Naive B cell (primary cell): ENCODE measurements at places on chromosomes 11 and 22.

GRCh38 chr11:87251560-87251959 is 213.8 kb downstream of the TMEM135 start:
- peaks cover 13% of the 10 kb centered on the region for H3K4me1 ChIP-seq
- no peak for DNase-seq
- H3K36me3 ChIP-seq, result no peaks in the 10 kb centered on the region
- no peak overlapping the region for H3K27ac ChIP-seq
- no peaks in the 10 kb centered on the region for H3K27me3 ChIP-seq

- H3K4me3 ChIP-seq, result no peak overlapping the region
- H3K36me3 ChIP-seq, result peaks cover 37% of the 10 kb centered on the region
- peaks cover 44% of the 10 kb centered on the region for H3K4me1 ChIP-seq
- peak overlapping the region; percentile 7 for H3K27ac ChIP-seq
- DNase-seq, result no peak
These were observed 280.6 kb downstream of the LARGE1 start for GRCh38 chr22:33639588-33640254.

DNA sequence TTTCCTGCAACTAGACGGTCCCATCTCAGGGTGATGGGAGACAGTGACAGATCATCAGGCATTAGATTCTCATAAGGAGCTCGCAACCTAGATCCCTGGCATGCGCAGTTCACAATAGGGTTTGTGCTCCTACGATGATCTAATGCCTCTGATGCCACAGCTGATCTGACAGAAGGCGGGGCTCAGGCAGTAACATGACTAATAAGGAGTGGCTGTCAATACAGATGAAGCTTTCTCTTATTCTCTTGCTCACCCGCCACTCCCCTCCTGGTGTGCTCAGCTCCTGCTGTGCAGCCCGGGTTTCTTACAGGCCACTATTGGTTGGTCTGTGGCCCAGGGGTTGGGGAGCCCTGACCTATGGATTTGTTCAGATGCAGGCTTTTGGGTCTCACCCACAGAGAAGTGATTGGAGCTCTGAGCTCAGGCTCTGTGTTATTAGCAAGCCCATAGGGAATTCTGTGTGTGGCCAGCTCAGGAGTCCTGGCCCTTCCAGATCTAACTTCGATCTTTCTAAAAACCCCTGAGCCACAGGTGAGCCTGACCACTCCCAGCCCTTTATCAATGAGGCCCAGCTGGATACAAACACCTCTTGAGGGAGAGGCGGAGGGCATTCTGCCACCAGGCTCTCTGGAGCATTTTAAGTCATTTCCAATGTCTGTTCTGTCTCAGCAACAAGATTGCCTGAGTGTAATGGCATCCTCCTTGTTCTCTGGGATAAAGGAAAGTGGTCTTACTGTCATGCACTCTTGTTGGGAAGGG is 351.8 kb downstream of the BUD13 start:
- no peak overlapping the region for H3K4me3 ChIP-seq
- H3K36me3 ChIP-seq, result no peaks in the 10 kb centered on the region
- no peak for DNase-seq
- peaks cover 3% of the 10 kb centered on the region for H3K4me1 ChIP-seq

DNA sequence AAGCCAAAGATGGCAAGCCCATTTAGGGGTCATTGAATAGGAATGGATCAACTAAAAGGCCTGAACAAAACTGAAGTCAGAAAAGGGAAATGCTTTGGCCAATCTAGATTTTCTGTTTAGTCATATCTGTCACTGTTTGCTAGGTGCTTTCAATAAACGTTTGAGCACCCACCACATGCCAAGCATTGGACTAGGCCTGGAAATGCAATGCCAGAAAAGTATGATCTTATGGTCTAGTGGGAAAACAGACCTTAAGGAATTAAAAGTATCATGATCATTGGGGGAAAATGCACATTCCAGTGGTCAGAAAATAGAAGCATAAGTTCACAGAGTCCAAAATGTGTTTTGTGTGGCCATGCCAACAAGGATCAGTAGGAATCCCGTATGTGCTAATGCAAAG is 76.8 kb upstream of the BIRC3 start:
- no peak overlapping the region for H3K4me3 ChIP-seq
- H3K36me3 ChIP-seq, result no peaks in the 10 kb centered on the region
- H3K27ac ChIP-seq, result no peak overlapping the region
- H3K4me1 ChIP-seq, result no peaks in the 10 kb centered on the region

GRCh38 chr11:73972187-73972586 is 10.5 kb downstream of the UCP2 start:
- no peaks in the 10 kb centered on the region for H3K27me3 ChIP-seq
- no peak for DNase-seq
- H3K27ac ChIP-seq, result peak overlapping the region; percentile 99
- H3K4me1 ChIP-seq, result peaks cover 92% of the 10 kb centered on the region
- peaks cover 28% of the 10 kb centered on the region for H3K36me3 ChIP-seq

- H3K27ac ChIP-seq, result peak within 1 kb of the TSS; percentile 100
- H3K4me3 ChIP-seq, result peak within 1 kb of the TSS; percentile 99
These were observed at the start of gene FAM89B for GRCh38 chr11:65572356-65573051. FAM89B (plus strand) TSS chr11:65572538; CDS start chr11:65572670, 132 bp downstream.
